ENCODE measurements at places on chromosomes 3 and 15.

- DNase-seq = no peak
Observed at GRCh38 chr3:139652561-139652960, 25.2 kb downstream of the NMNAT3 start.

- no peak for DNase-seq
Observed at GRCh38 chr15:49888734-49889133, 230.3 kb downstream of the ATP8B4 start.

- no peak for DNase-seq
Observed at GRCh38 chr3:32423956-32424557, 32.4 kb downstream of the CMTM7 start.

GRCh38 chr3:60890226-60890625, 361.0 kb downstream of the FHIT start:
- DNase-seq = no peak

- DNase-seq = peak; percentile 88
Observed at GRCh38 chr15:80072285-80072994, 13.0 kb downstream of the ZFAND6 start.

DNA sequence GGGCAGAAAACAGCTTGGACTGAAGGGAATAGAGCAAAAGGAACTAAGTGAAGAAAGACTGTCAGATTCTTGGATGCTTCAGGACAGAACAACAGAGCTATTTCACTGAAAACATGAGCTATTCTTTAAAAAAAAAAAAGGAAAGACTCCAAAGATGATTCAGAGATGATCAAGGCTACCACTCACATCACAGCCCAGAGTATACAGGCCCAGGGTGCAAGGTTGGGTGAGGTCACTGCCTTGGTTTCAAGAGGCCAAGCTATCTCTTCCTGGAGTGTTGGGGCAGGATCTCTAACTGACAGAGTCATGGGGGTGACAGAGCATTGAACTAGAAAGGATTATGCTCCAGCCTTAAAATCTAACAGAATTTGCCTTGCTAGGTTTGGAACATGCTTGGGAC, 118.1 kb downstream of the AGBL1 start:
- DNase-seq = no peak

GRCh38 chr3:11917051-11917450, 70.4 kb upstream of the TAMM41 start:
- DNase-seq = no peak

GRCh38 chr15:45242289-45242688, 9.7 kb upstream of the SLC28A2 start:
- no peak for DNase-seq
